ENCODE measurements at places on chromosomes 2 and 18.

GRCh38 chr2:62725712-62726055 lies 20.2 kb downstream of the EHBP1 start:
- peaks cover 9% of the 10 kb centered on the region for H3K36me3 ChIP-seq
- H3K4me3 ChIP-seq = no peak overlapping the region
- DNase-seq = no peak
- no peaks in the 10 kb centered on the region for H3K27me3 ChIP-seq

DNA sequence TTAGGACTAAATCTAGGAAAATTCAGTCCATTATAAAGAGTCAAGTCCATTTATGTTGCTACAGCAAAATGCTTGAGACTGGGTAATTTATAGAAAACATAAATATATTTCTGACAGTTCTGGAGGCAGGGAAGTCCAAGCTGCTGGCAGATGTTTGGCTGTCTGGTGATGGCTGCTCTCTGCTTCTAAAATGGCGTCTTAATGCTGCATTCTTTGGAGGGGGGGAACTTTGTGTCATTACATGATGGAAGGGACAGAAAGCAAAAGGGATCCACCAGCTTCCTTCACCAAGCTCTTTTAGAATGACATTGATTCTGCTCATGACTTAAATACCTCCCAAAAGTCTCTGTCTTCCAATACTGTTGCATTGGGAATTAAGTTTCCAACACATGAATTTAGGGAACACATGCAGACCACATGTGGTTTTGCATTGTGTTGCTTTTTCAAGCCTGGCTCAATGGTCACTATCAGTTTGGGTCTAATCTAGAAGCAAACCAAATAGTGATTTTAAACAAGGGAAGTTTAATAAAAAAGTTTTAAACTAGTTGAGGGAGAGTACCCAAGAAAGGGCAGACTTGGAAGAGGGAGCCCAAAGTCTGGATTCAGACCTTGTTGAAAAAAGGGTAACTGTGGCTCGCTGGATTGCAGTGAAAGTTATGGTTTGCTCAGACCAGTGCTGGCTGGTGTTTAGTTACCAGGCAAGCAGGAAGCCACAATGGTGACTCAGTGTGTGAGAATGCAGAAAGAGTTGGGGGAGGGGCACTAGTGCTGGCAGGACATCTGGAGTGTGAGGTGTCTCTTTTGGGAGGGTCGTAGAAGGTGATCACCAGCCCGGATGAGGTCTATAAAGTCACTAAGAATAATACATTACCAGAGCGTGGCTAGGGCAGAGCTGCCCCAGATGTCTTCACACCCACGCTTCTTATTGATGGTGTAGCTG lies 30.8 kb downstream of the C18orf54 start:
- no peaks in the 10 kb centered on the region for H3K36me3 ChIP-seq
- peak; percentile 56 for DNase-seq
- H3K27ac ChIP-seq = no peak overlapping the region
- no peaks in the 10 kb centered on the region for H3K27me3 ChIP-seq
- H3K4me3 ChIP-seq = no peak overlapping the region
- H3K4me1 ChIP-seq = peaks cover 19% of the 10 kb centered on the region

DNA sequence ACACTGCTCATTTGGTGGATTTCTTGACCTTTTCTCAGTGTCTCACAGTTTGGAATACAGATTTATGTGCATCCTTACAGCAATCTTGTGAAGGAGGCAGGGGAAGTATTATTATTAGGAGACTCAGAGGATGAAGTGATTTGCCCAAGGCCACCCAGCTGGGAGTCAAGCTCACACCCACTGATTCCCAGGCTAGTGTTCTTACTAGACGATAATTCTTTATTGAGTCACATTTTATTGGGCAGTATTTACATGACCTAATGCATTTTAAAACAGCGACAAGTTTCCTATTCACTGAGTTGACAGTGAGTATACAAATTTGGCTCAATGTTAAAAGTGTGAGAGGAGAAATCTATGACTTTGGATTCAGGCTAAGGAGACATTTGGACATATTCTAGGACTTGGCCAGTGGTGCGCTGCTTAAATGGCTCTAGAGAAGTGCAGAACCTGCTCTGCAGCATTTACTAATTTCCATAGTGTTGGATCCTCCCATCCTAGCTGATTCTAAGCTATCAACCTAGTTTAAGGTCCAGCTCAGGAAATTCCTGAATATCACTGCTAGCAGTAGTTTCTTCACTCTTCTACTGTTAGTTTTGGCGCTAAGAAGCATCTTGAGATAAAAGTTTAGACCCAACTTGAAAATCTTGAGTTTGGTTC lies 199.3 kb downstream of the MTX2 start:
- peaks cover 45% of the 10 kb centered on the region for H3K4me1 ChIP-seq
- no peaks in the 10 kb centered on the region for H3K36me3 ChIP-seq
- H3K27ac ChIP-seq = no peak overlapping the region

GRCh38 chr2:238774071-238774470 lies 73.8 kb upstream of the TWIST2 start:
- H3K4me1 ChIP-seq = peaks cover 34% of the 10 kb centered on the region
- no peaks in the 10 kb centered on the region for H3K36me3 ChIP-seq
- H3K4me3 ChIP-seq = no peak overlapping the region
- no peak overlapping the region for H3K27ac ChIP-seq
- DNase-seq = peak; percentile 34
- no peaks in the 10 kb centered on the region for H3K27me3 ChIP-seq

DNA sequence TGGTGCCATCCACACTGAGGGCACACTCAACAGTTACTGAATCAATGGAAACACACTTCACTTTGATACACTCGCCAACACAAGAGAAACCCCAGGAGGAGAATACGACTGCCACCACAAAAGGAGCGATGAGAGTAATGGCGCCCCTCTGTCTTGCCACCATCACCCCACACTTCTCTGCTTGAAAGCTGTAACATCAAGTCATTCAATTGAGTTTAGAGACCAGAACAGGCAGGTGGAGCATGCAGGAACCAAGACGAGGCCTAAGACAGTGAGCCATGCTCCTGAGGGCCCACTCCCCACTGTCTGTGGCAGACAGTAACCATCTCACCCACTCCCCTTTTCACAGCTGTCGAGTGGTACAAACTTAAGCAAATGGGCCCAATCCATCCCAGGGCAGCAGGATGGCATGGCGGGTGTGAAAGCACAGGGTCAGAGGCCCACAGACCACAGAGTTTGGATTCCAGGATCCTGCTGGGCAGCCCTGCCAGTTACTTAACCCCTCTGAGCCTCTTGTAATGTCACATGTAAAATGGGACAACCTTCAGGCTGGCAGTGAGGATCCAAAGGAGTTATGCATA lies 101.9 kb downstream of the TNS1 start:
- no peak overlapping the region for H3K4me3 ChIP-seq
- H3K4me1 ChIP-seq = no peaks in the 10 kb centered on the region
- H3K36me3 ChIP-seq = no peaks in the 10 kb centered on the region
- H3K27ac ChIP-seq = no peak overlapping the region
- DNase-seq = no peak

- H3K36me3 ChIP-seq = no peaks in the 10 kb centered on the region
- no peak overlapping the region for H3K27ac ChIP-seq
- no peak overlapping the region for H3K4me3 ChIP-seq
- no peaks in the 10 kb centered on the region for H3K4me1 ChIP-seq
These were observed 68.7 kb downstream of the PXDN start for GRCh38 chr2:1675633-1676032.

GRCh38 chr2:39437522-39438296 lies 624 bp upstream of the MAP4K3 start:
- no peaks in the 10 kb centered on the region for H3K27me3 ChIP-seq
- H3K4me1 ChIP-seq = peaks cover 22% of the 10 kb centered on the region
- no peak overlapping the region for H3K27ac ChIP-seq
- no peak for DNase-seq
- no peaks in the 10 kb centered on the region for H3K36me3 ChIP-seq

DNA sequence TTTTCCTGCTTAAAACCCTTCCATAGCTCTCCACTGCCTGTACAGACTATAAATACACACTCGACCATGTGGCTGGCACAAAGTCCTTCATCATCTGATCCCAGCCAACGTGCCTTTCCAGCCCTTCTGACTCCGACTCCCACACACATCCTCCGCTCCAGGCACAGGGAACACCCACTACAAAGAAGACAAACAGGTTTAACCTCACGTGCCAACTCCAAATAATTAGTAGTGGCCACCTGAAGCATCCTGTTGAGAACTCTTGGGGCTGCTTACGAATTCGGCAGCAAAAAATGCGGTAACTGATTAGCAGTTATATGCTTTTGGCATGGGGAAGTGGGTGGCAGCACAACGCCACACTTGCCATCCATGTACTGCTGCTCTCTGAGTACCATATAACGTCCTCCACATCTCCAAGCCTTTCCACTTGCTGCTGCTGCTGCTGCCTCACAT lies 12.1 kb downstream of the SPIRE1 start:
- no peak overlapping the region for H3K4me3 ChIP-seq
- H3K36me3 ChIP-seq = no peaks in the 10 kb centered on the region
- no peaks in the 10 kb centered on the region for H3K4me1 ChIP-seq

DNA sequence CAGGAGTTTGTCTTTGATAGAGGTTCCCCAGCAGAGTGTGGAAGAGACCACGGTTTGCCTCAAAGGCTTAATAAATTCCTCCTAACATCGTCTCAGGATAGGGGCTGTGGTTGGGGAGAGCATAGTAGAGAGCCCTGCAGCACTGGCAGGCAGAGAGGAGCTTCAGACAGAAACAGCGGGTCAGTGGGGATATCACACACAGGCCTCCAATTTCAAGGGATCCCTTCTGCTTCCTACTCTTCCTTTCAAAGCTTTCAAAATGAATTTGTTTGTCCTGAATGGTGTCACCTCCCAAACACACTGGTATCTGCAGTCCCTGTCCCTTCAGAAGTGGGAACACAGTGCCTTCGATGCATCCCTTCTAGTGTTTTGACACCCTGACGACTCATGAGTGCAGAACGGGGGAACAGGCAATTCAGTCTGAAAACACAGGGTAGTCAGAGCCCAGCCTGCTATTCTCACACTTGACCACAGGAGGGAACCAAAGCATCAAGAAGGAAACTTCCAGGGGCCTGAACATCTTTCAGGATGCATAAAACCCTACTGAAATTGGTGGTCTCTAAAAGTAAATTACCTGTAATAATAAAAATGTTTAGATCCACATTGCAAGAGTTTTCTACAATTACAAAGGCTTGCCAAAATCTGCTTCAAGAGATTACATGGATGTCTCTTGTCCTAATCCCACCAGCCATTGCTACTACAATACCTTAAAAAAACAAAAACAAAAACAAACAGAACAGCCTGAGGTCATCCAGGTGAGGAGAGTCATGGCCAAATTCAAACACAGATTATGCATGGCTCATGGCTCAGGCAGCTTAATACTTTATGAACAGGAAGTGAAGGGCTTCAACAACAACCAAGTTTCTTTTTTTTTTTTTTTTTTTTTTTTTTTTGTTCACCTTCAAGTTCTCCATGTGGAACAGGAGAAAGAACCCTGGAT lies 49.8 kb downstream of the SLC14A2 start:
- H3K4me1 ChIP-seq = peaks cover 25% of the 10 kb centered on the region
- no peaks in the 10 kb centered on the region for H3K27me3 ChIP-seq
- H3K4me3 ChIP-seq = no peak overlapping the region

- no peak overlapping the region for H3K27ac ChIP-seq
- no peaks in the 10 kb centered on the region for H3K36me3 ChIP-seq
These were observed 61.9 kb downstream of the SPRED2 start for GRCh38 chr2:65370387-65371073.

DNA sequence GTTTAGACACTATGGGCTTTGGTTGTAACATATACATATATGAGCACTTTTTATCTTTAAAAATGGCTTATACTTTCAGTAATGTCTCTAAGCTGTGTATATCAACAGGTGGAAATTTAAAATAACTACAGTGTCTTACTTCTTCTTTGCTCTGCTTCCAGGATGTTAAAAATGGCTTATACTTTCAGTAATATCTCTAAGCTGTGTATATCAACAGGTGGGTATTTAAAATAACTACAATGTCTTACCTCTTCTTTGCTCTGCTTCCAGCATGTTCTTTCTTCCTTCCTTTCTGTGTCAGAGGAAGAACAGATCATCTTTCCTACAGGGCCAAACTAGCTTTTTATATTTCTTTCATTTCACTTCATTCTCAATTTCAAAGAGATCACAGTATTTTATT lies 689.6 kb downstream of the EPHA4 start:
- H3K36me3 ChIP-seq = no peaks in the 10 kb centered on the region
- no peak overlapping the region for H3K4me3 ChIP-seq
- no peak overlapping the region for H3K27ac ChIP-seq

GRCh38 chr2:84800194-84800805 lies 80.6 kb downstream of the TRABD2A start:
- no peaks in the 10 kb centered on the region for H3K4me1 ChIP-seq
- H3K4me3 ChIP-seq = no peak overlapping the region
- no peaks in the 10 kb centered on the region for H3K36me3 ChIP-seq
- no peak for DNase-seq
- H3K27me3 ChIP-seq = no peaks in the 10 kb centered on the region
- H3K27ac ChIP-seq = no peak overlapping the region

DNA sequence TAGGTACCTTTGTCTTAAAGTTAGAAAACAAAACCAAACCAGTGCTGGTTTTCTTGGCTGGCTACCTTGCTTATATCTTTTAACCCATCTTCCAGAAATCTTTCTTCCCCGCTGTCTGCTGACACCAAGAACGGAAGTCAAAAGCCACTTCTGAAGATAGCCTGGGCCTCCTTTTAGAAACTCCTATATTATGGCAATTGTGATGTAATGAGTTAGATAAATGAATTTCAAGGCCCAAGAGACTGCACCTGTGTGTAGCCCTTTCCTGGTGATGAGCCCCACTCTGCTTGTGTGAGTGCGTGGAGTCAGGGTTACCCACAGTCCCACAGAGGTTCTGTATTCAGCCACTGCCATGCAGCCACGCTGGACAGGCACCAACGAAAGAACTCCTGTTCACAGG lies 60.7 kb downstream of the ARMC9 start:
- H3K4me3 ChIP-seq = no peak overlapping the region
- H3K27ac ChIP-seq = no peak overlapping the region
- H3K27me3 ChIP-seq = no peaks in the 10 kb centered on the region
- DNase-seq = no peak

DNA sequence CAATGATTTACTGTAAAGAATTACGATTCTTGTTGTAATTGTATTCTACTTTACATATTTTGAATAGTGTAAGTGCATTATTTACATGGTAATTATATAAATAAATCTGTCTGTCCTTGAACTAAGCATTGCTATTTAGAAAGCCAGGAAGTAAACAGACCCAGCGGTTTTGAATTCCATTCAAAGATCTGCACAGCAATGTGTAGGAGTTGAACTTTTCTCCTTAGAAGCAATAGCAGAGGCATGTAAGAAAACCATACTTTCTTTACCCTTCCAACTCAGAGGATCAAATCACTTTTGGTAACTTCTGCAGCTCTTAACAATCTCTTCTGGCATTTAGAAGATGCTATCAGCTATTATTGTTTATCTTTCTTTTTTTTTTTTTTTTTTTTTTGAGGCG lies 109.2 kb upstream of the VRK2 start:
- H3K27me3 ChIP-seq = no peaks in the 10 kb centered on the region
- no peak overlapping the region for H3K4me3 ChIP-seq
- H3K27ac ChIP-seq = no peak overlapping the region
- DNase-seq = no peak
- no peaks in the 10 kb centered on the region for H3K4me1 ChIP-seq
